ENCODE measurements at places on chromosomes 2 and 18. TPM values are rescaled to one million over a fixed set of nuclear protein-coding genes. Genes with fewer than 3 reads are reported as not detected.

DNA sequence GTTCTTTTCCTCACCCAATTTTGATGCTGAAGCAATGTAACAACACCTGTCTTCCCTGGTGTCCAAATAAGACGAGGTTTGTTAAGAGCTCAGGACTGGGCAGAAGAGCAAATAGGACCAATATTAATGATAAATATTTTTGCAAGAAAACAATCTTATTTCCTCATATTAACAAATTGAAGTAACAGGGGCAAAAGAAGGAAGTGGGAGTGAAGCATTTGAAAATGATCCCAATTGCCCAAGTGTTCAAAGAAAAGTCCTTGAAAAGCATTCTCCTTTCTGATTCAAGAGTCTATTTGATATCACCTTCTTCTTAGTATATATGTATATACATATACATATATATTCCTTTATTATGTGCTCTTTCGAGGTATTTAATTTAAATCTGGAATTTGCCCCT is 418.8 kb downstream of the ARHGAP15 start:
- no peak for DNase-seq

GRCh38 chr2:88637464-88637863 is 10.2 kb upstream of the EIF2AK3 start:
- no peak for DNase-seq

- no peak for DNase-seq
These were observed 86.6 kb downstream of the MYT1L start for GRCh38 chr2:2244508-2244907.

- DNase-seq, result no peak
These were observed 114.4 kb upstream of the PDE1A start for GRCh38 chr2:182541268-182541667.

- DNase-seq, result no peak
These were observed 26.1 kb downstream of the DGUOK start for GRCh38 chr2:73952499-73953446.

- no peak for DNase-seq
These were observed 113.7 kb downstream of the PRKCE start for GRCh38 chr2:45765007-45765727.

GRCh38 chr2:41180387-41180786 is 728.5 kb upstream of the SLC8A1 start:
- no peak for DNase-seq

GRCh38 chr18:45060102-45060501 is 379.4 kb downstream of the SETBP1 start:
- DNase-seq, result no peak

- DNase-seq, result no peak
These were observed 7.1 kb downstream of the NEUROD1 start for GRCh38 chr2:181673173-181673572.

- DNase-seq, result no peak
These were observed 42.5 kb downstream of the RASGRP3 start for GRCh38 chr2:33518929-33519328.

DNA sequence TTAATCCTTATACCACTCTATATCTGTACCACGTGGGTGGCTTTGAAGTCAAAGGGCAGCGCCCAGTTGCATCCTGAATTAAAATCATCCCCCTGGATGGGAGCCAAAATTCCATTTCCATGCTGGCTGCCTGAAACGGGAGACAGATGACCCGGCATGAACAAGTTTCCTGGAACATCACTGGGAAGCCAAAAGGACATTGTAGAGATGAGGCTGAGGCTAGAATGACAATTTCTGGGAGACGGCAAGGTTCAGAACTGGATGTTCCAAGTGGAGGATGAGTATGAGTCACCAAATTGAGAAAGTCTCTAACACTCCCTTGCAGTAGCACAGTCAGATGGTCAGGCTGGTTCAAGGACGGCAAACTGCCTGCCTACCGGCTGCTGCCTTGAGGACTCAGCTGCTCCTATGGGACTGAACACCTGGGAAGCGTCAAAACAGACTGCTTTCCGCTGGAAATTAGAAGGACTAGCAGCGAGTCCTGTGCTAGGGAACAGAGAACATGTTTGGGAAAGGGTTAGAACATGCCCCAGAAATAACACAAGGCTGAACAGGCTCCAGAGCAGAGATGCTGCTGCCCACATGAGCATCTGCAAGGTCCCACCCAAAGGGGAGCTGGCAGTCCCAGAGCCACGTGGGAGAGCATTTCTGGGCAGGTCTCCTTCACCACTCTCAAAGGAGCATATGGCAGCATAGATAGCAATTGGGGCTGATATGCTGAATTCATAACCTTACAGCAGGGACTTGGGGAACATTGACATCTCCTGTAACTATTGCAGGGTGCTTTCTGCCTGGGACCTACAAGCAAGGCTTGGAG is 32.0 kb downstream of the YPEL5 start:
- no peak for DNase-seq

- DNase-seq, result no peak
These were observed 362.5 kb upstream of the TNP1 start for GRCh38 chr2:217222309-217222910.

DNA sequence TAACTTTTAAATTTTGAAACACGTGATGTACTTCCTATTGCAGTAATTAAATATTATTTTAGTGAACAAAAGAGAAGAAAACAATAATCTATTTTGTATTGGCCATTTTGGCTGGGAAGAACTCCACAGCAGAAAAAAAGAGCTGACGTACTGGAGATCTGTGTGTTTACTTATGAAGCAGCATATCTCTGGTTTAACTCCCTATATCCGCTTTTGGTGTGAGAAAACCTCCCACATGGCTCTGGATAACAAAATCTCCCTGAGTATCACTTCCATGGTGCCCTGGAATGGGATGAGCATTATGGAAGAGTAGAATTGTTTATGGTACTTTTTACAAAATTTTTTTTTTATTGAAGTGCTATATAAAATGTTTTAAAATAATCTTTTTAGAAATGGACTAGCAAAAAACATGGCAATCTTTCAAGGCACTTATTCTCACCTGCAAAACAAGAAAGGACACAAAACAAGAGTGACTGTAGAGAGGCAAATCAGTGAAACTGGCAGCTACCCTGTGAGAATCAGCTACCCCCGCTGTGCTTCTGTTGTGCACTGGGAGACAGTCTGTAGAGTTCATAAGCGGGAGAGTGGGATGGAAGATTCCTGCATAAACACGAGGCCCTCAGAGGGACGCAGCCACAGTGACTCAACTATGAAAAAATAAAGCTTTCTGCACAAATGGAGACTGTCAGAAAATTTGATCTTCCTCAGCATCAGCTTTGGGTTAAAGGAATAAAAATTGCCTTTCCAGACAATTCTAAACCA is 762.2 kb upstream of the HS6ST1 start:
- no peak for DNase-seq

DNA sequence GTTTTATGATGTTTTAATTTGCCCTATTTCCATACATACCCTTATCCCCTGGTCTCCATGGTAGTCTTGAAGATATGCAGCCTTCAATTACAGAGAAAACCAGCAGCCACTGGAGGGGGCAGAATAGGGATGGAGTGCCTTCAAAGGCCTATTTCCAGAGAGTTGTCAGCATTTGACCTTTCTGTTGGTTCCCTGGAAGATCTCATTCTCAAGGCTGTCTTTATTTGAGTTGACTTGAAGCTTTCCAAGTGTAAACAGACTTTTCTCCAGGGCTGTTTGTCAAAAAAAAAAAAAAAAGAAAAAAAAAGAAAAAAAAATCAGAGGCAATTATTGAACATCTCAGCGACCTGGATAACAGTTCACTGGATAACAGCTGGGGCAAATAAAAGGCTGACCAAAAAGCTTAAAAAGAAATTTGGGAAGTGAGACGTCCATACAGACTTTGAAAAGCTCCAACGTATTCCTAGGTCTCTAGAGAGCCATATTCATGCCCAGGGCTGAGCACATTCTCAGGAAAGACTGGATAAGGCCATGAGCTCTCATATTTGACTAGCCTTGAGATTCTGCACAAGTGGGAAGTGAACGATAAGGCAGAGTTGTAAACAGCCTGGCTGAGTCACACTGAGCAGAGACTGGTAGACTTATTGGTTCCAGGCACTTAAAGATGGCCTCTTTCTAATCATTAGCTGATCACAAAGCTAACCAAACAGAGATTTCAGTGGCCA is 126.6 kb downstream of the VAPA start:
- no peak for DNase-seq

- no peak for DNase-seq
These were observed 22.5 kb upstream of the ACYP2 start for GRCh38 chr2:54092940-54093339.

GRCh38 chr18:60585670-60586069 is 213.1 kb upstream of the MC4R start:
- no peak for DNase-seq

DNA sequence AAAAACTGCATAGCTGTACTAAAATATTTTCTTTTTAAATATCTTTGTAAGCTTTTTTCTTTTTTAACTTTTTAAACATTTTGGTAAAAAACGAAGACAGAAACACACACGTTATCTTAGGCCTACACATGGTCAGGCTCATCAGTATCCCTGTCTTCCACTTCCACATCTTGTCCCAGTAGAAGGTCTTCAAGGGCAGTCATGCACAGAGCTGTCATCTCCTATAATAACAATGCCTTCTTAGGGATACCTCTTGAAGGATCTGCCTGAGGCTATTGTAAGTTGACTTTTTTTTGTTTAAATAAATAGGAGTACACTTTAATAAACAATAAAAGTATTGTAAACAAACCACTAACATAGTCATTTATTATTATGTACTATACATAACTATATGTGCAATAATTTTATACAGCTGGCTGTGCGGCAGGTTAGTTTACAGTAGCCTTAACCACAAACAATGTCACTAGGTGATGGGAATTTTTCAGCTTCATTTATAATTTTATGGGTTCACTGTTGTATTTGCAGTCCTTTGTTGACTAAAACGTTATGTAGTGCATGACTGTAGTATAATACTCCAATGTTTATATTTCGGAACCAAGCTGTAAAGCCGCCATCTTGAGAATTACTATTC is 124.4 kb downstream of the MAP4K4 start:
- DNase-seq, result peak; percentile 62

Gene ADD2
- not detected for total RNA-seq

Gene SERPINB13
- total RNA-seq, result not detected

Gene ANKRD29
- not detected for total RNA-seq

Gene IL1R1
- total RNA-seq, result 12.7 TPM

Gene FAM228A
- not detected for total RNA-seq

Gene ZNG1B
- total RNA-seq, result 44.9 TPM

Measured in SJSA1 (cell line).